ENCODE measurements at places on chromosomes 4 and X.

- DNase-seq, result no peak
Observed at GRCh38 chrX:119736206-119736764, 22.1 kb upstream of the SOWAHD start.

DNA sequence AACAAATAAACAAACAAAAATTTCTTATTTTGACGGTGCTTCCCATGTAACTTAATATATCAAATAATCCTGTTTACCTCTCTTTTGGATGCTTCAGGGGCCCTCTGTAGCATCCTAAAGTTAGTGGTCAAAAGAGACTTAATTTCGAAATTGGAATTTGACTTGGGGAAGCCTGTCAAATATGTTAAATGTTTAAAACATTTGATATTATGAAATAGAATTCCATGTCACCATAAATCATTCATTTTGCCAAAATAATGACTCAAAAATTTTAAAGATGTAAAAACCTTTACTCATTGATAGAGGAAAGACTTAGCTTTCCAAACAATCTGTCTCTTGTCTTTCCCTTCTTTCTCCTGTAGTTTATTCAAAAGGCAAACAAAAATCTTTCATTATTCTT, 20.6 kb upstream of the TEX13A start:
- DNase-seq, result no peak

GRCh38 chr4:7762376-7763030, 177.2 kb downstream of the AFAP1 start:
- no peak for DNase-seq

DNA sequence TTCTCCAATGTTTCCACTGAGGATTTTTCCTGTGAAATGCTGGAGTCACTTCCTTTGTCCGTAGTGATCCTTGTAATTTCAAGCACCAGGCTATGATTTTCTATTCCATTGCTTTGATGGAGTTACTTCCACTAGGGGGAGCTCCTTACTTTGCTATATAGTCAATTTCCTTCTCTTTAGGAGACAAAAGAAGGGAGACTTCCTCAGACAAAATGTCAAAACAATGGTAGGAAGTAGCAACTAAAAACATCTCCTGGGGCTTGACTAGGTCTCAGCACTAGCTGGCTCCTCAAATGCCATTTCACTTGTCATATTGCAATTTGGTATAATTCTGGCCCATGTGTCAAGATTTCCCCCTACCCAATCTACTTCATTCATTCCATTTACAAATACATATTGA, 24.1 kb downstream of the ZCCHC12 start:
- peak; percentile 25 for DNase-seq

- no peak for DNase-seq
Observed at GRCh38 chrX:119516157-119516702, 48.0 kb downstream of the SLC25A5 start.

DNA sequence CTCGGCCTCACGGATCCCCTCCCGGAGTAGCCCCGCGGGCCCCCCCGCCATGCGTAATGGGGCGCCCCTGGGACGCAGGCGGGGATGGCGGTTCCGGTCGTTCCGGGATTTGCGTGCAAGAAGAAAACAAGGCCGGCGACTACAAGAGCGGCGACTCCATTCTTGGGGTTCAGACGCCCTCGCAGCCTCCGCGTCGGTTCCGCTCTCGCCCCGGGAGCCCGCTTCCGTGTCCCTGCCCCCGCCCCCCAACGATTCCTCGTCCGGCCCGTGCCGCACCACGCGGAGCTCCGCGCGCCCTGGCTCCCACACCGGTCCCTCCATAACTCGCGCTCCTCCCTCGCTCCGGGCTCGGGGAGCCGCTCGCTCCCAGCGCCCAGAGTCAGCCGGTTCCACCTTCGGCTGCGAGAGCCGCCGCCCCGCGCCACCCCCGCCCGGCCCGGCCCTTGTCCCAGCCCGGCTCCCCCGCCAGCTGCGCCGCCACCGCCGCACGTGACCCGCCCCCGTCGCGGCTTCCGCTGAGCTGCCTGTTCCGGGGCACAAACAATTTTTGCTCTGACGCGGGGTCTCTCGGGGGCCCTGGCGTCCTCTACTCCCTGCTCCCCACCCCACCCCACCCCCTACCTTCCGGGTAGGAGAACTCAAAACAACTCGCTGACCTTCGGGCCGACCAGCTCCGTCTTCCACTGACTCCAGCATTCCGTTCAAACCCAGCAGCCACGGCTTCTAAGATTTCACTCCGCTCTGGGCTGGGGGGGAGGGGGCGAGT, 78.8 kb upstream of the BCOR start:
- DNase-seq, result peak; percentile 50

GRCh38 chr4:48429709-48430474, 53.3 kb upstream of the SLC10A4 start:
- DNase-seq, result no peak

DNA sequence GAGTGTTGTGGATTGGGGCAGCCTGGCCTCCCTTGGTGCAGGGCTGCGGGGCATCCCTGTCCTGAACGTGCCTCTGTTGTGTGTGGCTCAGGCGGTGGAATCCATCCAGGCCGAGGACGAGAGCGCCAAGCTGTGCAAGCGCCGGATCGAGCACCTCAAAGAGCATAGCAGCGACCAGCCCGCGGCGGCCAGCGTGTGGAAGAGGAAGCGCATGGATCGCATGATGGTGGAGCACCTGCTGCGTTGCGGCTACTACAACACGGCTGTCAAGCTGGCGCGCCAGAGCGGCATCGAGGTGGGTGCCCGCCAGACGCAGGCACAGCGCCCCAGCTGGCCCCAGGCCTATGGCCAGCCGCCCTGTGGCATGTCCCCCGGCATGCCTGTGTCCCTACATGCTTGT, 25.6 kb downstream of the MAEA start:
- DNase-seq, result no peak

DNA sequence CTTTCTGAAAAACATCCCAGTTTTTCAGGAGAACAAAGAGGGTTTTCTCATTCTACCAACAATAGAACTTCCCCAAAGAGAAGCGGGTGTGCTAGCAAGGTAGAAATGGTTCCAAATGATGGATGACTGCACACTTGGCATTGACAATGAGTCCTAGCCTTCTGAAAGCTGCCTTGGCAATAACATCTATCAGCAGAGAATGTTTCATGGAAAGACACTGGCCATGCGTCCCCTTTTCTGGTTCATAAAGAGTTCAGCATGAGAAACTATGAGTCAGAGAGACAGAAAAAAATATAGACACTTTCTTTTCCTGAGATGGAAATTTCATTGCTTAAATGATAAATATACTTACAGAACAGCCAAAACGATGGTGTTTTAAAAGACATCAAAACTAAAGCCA, 236.9 kb upstream of the PRKX start:
- DNase-seq, result no peak

GRCh38 chr4:24433515-24434214, 150.7 kb downstream of the DHX15 start:
- DNase-seq, result peak; percentile 22

DNA sequence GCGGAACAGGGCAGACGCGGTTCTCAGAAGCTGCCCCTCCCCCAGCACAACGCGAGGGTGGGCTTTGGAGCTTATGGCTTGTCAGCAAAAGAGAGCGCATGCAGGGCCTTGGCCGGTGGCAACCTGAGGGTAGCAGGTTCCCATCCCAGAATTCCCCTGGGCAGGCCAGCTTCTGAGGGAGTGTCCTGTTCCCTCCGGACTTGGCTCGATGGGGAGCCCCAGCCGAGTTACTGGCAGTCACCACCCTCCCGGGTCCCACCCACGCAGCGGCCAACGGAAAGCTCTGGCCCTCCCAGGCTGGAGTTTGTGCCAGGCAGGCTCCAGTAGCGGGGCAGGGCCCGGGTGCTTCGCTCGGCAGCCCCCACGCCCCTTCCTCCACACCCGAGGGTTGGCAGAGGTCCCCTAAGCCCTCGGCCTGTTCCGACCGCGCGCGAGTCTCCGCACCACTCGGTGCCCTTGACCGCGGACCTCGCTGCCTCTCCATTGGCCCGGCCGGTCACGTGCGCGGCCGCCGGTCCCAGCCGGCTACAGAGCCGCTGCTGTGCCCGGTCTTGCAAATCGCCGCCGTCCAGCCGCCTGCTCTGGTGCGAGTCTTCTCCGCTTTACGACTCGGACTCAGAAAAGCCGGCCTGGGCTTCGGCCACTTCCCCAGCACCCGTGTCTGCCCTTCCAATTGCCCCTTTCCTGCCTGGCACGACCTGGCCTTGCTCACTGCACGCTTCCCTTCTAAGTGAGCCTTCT, 20.9 kb upstream of the MTM1 start:
- DNase-seq, result peak; percentile 34

All from prostate gland (tissue), 2 donors.